Pulmonary artery endothelial cell (primary cell): ENCODE measurements at places on chromosomes 7 and 10. TPM values are rescaled to one million over a fixed set of nuclear protein-coding genes. Genes with fewer than 3 reads are reported as not detected.

GRCh38 chr7:21044384-21044783, 257.7 kb upstream of the SP8 start:
- DNase-seq, result no peak

DNA sequence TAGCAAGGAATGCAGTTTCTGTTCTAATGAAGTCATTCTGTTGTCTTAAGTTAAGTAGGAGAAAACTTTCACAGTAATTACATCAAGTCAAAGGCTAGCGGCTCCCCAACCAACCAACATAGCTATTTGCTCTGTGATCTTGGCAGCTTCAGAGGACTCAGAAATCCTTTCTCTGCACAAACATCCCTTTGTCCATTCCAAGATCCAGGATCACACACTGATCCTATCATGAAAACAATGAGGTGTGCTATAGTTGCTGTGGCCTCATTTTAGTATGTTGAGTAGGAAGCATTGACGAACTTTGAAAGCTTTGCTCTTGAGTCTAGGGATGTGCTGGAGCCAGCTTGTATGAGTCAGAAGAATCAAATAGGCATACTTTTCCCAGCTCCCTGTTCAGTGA, 218.2 kb upstream of the PRSS58 start:
- no peak for DNase-seq

DNA sequence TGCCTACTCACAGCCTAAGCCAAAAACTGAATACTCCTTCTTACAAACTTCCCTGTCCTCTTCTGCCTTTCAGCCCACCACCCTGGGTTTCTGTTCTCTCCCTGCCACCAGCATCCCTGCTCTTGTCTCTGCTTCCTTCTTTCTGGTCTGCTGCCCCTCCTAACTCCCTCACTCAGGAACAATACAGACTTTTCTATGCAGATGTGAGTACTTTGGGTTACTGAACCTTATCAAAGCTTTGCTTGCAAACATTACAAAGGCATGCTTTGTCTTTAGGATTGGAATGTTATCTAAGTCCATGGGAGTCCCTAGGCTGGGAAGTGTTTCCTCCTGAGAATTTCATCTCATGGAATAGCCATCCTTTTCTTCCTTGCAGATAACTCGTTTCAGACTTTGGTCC, 28.9 kb downstream of the CNNM1 start:
- DNase-seq, result no peak

GRCh38 chr10:46223064-46223480, 63.7 kb upstream of the ANTXRL start:
- DNase-seq, result no peak

DNA sequence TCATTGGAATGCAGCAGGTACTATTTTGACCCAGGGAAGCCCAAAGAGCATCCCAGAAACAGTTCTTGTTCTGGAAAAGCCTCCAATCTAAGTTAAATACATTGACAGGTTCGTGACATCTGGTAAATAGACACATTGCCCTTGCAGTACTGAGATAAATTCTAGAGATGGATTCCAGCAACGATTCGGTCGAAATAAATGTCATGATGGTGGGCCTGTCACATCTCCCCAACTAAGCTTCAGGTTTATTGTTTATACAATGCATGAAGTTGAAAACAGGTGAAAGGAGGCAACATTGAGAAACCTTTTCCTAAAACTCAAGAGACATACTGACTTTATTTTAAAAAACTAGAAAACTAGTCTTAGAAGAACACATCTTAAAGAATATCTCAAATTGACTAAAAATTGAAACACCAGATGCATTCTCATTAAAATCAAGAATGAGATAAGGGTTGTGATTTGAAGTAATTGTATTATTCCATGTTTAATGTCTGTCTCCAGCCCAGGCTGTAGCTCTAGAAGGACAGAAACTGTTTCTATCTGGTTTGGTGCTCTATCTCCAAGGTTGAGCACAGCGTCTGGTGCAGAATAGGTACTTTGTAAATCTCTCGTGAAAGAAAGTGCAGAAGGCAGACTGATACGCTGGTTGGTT, 114.0 kb downstream of the CABCOCO1 start:
- DNase-seq, result no peak

- DNase-seq, result no peak
These were observed 527 bp upstream of the HERPUD2 start for GRCh38 chr7:35695473-35695850.

GRCh38 chr10:20608503-20608902, 288.6 kb downstream of the NEBL start:
- no peak for DNase-seq

GRCh38 chr10:82400841-82401240, 525.8 kb downstream of the NRG3 start:
- DNase-seq, result no peak

GATA3 gene
- total RNA-seq, result 0.25 and 0.53 TPM in 2 replicates
